Right renal pelvis (tissue), 4 donors: ENCODE measurements at places on chromosomes 7 and 10. TPM values are rescaled to one million over a fixed set of nuclear protein-coding genes. Genes with fewer than 3 reads are reported as not detected.

The ANKMY2 gene
- 35.4 TPM for polyA plus RNA-seq

- no peak for DNase-seq
Observed at GRCh38 chr7:140448781-140449480, 30.4 kb downstream of the MKRN1 start.

DNA sequence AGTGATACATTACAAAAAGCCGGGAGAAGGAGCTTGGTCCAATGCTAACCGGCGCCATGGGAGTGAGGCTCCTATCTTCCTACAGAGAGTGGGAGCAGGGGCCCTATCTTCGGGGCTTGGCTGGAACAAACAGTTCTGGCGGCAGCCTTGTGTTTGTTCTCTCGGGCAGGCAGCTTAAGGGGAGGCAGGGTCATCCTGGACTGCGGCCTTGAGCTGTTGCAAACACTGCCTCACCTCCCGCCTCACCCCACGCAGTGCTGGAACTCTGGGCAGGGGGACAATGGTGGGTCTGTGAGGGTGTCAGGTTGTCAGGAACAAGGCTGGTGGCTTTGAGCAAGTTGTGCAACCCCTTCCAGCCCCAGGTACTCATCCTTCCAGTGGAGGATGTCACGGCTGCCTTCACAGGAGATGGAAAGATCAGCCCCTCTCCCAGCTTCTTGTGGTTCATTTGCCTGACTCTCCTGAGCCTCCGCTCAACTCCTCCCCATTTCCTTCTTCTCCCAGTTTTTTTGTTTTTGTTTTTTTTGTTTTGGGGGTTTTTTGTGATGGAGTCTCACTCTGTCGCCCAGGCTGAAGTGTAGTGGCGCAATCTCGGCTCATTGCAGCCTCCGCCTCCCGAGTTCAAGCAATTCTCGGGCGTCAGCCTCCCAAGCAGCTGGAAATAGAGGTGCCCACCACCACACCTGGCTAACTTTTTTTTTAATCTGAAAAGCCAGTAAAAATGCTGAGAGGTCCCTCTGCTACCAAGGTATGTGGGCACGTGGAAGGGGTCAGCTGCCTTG, 57.4 kb downstream of the SPOCK2 start:
- no peak for DNase-seq

DNA sequence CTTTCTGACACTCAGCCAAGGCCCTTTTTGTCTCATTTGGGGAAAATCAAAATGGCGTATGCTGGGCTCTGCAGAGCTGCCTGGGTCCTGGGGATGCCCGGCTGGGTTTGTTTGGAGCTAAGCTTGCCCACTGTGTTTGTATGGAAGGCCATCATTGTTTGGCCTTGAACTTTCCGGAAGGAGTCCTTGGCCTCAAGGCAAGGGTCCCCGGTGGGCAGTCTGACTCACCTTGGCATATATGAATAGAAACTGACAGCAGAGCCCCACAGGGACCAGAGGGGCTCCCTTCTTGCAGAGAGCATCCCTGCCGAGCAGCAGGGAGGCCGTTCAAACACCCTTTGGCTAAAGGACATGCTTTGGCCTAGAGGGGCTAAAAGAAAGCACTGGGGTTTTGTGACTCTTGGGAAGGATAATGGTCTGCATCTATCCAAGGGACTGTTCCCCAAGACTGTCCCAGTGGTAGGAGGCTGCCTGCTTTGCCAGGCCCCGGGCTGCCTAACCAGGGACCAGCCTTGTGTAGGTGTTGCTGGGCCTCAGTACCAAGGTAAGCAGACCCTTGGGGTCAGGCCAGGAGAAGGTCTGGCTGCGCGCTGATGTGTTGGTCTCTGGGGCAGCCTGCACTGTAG, 15.0 kb downstream of the SLC18A2 start:
- DNase-seq, result no peak

DNA sequence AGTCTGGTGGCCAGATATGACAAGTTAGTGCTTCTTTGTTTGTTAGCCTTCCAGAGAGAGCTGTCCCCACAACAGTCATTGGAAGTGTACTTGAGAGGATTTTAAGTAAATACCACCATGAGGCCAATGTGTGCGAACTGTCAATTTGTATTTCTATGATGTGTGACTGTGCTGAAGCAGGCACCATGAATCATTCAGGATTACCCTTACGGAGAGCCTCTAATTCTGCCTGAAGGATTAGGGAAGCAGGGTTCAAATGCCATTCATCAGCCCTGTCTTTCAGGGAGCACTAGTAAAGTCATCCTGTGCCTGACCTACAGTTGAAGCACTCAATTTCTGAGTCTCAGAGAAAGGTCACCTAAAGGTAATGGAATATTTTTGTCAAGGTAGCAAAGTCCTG, 109.3 kb downstream of the GATA3 start:
- DNase-seq, result no peak
